RWPE1 (cell line): ENCODE measurements at places on chromosomes 4 and X.

DNA sequence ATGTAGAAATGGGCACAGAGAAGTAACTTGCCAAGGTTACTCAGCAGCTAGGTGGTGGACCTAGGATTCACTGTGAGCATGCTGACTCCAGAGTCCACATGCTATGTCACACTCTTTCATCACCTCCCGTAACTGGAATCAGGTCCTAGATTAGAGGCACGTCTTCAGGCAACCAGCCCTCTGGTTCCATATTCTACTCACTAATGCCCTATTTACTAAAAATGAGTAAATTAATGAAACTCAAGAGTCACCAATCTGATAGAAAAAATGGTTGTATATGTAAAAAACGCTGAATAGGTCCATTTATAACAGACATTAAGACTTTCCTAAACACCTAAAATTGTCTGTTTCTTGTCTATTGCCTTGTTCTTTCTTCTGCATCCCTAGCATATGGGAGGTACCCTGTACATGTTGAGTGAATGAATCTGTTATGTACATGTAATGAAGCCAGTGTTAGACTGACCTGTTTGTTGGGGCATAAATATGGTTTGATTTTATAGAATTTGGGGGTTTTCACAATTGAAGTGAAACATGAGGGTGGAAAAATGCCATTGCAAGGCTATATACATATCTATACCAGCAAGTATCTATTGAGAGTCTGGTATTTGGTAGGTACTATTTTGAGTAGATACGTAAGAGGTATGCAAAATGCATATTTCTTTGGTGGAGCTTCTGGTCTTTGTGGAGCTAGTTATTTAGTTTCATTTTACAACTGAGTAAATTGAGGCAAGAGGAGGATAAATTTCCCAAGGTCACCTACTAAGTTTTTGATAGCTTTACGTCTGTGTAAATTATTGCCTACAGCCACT, 7.5 kb upstream of the RUFY3 start:
- no peak for DNase-seq

GRCh38 chrX:9233141-9233540, 199.2 kb upstream of the FAM9B start:
- DNase-seq: no peak

GRCh38 chr4:7167706-7168105, 24.6 kb upstream of the SORCS2 start:
- DNase-seq: no peak

GRCh38 chrX:118468122-118468521, 27.5 kb upstream of the DOCK11 start:
- DNase-seq: no peak

DNA sequence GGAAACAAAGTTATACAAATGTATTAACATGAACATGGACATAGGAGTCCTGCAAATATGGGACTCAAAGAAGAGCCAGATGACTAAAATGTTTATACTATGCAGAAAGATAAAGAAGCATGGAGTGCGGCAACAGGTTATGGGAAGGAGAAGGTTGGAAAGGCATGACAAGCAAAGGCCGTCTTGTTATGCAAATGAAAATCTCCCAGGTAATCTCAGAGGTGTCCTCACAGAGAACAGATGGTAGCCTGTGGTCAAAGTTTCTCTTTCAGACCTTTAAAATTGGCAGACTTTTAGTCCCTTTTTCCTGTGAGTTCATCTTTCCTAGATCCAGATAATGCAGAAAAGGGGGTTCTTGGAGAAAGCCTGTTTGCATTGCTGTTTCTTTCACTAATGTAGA, 116.4 kb upstream of the BEND4 start:
- no peak for DNase-seq

DNA sequence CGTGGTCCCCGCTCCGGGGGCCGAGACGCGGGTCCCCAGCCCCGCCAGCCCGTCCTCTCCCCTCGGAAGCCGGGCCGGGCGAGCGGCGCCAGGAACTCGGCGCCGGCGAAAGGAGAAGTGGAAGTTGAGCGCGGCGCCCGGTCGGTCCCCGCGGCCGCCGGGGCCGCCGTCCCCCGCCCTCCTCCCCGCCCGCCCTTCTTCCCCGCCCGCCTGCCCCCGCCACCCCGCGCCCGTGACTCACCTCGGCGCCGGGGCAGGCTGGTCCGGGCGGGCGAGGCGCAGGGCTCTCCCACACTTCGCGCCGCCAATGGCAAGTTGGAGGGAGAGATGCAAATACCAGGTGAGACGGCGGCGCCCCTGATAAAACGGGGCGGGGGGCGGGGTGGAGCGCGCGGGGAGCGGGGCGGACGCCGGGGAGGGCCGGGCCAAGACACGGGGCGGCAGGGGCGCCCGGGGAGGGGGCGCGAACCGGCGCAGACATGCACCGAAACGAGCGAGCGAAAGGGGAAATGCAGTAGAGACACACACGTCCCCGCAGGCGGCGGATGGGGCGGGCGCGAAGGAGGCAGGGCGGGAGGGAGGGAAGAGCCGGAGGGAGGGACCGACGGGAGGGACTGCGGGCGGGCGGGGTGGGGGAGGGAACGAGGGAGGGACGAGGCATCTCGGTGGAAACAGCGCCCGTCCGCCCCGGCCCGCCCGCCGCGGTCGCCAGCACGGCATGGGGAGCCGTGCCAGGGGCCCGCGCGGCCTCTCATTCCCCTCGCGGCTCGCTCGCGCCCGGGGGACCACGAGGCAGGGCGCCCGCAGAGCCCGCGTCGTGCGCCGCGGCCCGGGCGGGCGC, at the start of gene ELF4:
TSS of gene ELF4 (minus strand) at position 119 of the 841 bp plus-strand sequence. CDS start 29,167 bp downstream, outside the sequence.
- peak; percentile 71 for DNase-seq

- DNase-seq: no peak
Measured at GRCh38 chrX:149363965-149364364, 141.1 kb downstream of the IDS start.

DNA sequence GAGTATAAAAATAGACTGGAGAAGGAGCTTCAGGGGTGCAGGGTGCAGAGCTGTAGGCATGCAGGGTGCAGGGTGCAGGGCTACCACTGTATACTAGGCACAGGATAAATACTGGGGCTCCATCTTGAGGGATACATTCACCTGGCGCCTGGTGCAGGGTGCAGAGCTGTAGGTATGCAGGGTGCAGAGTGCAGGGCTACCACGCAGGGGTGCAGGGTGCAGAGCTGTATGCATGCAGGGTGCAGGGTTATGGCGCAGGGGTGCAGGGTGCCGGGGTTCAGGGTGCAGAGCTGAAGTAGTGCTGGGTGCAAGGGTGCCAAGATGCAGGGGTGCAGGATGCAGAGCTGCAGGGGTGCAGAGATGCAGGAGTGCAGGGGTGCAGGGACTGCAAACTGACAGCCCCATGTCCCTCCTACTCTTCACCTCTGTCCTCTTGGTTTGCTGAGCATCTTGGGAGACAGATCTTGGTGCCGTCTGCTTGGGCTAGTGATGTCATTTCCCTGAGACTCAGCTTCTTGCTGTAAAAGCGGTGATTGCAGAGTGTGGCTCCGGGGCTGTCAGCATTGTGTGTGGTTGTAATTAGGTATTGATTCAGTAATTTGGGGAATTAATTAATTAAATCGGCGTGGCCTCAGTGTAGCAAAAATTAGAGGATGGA, 91.2 kb downstream of the ADRA2C start:
- no peak for DNase-seq

- no peak for DNase-seq
Measured at GRCh38 chrX:110001740-110002299, 1.1 kb upstream of the TMEM164 start.

GRCh38 chr4:138204507-138204906, 37.6 kb downstream of the SLC7A11 start:
- no peak for DNase-seq

DNA sequence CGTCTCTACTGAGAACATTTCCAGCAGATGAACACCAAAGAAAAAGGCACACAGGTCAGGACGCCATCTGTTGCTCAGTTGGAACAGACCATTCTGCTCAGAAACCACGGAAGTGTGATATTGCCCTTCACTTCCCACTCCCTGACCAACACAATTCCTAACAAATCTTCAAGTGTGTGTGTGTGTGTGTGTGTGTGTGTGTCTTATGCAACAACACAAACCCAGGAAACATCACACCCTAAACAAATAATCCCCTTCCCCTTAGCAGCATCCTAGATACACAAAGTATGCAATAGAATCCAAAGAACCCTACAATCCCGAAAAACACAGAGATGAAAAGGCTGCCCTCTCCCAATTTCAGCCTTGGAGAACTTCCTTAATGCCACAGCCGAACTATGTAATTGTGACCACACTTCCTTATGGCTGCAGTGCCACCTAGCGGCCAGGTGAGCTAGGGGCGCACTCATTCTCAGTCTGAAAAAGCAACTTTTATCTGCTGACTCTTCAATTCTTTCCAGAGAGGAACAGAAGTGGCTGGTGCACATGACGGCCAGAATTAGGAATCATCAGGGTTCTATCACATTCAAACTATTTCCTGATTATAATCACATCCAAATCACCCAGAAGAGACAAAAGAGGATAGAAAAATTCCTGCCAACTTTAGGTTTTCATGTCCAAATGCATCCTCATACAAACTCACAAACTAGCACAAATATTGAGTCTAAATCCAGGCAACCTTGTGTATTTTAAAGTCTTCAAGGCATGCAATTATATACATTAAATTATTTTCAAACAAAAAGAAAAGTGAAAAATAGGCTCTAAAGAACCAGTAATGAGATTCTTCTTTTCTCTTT, 164.9 kb downstream of the DHX15 start:
- peak; percentile 79 for DNase-seq
